GM13976 (cell line): ENCODE measurements at places on chromosomes 7 and 10.

- no peak for DNase-seq
These were observed 23.7 kb downstream of the USP6NL start for GRCh38 chr10:11587722-11588259.

DNA sequence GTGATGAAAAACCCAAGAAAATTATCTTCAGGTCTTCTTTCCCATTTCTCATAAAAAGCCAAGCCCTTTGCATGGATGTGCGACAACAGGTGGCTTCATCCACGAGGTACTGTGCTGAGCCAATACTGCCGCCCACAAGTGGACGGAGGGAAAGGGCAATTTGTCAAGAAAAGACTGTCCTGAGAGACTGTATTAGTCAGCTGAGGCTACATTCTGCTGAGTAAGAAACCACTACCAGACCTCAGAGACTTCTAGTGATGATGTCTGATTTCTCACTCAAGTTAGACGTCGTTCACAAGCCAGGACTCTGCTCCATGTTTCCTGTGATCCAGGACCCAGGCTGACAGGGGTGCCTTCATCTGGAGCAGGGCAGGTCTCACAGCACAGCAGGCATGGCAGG, 171.5 kb upstream of the CDCA7L start:
- DNase-seq, result no peak

DNA sequence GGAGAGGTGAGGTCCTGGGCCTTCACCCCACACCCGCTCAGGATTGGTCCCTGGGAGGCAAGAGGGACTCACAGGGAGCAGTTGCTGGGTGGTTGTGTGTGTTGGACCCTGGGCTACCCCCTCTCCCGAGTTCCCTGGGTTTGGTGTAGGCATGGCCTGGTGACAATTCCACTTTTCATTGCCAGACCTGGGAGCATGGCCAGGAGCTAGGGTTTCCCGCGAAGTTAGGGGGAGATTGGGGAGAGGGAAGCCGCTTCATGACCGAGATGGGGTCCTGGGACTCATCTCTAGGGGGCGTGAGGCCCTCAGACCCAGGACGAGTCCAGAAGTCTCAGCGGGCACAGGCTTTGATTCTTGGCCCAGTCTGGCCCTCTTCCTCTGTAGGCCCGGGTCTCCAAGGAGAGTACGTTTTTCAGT, 606 bp downstream of the PALD1 start:
- DNase-seq, result no peak

DNA sequence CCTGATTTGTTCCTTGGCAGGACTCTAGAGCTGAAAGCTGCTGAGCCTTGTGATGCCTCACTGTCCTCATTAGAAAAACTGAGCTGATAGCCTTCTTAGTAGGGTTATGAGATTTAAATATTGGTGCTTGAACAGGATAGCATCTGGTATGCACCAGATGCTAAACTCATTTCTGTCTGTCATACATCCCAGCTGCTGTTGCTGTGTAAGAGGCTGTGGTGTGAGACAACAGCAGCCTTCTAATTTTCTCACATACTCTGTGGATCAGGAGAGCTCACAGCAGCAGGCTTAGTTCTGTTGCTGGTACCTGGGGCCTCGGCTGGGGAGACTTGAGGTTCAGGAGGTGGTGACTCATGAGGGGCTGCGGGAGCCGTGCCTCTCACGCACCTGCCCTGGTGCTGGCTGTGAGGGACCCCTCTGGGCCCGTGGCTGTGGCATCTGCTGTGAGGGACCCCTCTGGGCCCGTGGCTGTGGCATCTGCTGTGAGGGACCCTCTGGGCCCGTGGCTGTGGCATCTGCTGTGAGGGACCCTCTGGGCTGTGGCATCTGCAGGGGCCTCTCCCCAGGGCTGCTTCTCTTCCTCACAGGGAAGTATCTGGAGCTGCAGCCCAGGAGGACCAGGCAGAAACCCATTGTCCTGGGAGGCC, 12.5 kb downstream of the DYNC2I1 start:
- no peak for DNase-seq
